Ammon's horn (tissue), 1 donor: ENCODE measurements at places on chromosomes 5 and 9.

DNA sequence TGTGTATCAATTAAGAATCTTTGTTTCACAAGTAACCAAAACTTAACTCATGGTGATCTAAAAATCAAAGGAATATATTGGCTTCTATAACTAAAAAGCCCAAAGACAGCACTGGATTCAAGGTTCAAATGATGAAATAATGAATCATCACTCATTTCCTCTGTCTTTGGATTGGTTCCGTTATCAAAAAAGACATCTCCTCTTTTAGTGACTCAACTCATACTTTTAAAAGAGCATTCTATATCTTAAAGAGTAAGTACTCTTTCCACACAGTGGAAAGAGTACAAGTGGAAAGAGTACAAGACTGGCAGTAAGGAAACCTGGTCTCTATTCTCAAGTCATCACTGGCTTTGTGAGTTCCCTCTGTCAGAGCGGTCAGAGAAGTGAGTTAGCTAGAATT is 141.4 kb upstream of the NMUR2 start:
- no peak for DNase-seq

GRCh38 chr5:139188558-139189270 is 9.5 kb downstream of the SIL1 start:
- no peak for DNase-seq

- DNase-seq, result no peak
These were observed 809.4 kb downstream of the PRELID2 start for GRCh38 chr5:145025775-145026174.

DNA sequence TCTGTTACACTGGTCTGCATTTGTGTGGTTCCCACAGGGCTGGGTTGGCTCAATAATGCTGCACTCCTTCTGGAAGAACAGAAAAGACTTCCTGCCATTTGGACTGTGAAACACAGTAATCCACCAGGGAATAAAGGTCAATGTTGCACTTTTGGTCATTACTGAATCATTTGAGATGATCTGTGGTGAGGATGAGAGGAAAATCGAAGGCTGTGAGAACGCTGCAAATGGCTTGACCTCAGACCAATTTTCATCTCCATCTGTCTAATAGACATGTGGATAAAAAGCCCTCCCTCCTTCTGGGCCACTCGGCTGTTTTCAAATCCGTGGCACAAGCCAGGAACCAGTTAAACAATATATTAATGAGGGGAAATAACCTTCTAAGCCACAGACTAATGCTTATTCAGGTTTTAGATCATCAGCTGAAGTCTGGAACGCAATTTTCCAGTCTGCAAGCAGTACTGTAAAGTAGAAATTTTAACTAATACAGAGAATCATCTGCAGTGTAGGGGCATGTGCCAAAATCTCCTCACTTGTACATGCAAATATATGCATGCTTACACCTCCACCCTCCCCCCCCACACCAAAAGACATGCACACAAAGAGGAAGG is 20.2 kb downstream of the TLE1 start:
- no peak for DNase-seq

- DNase-seq, result no peak
These were observed 263.5 kb downstream of the ARHGAP26 start for GRCh38 chr5:143033535-143034250.

- no peak for DNase-seq
These were observed 74.7 kb downstream of the PTPRD start for GRCh38 chr9:10538073-10538472.

- DNase-seq, result no peak
These were observed 59.8 kb downstream of the ARSB start for GRCh38 chr5:78925129-78925876.
